ENCODE measurements at places on chromosomes 3 and 15.

DNA sequence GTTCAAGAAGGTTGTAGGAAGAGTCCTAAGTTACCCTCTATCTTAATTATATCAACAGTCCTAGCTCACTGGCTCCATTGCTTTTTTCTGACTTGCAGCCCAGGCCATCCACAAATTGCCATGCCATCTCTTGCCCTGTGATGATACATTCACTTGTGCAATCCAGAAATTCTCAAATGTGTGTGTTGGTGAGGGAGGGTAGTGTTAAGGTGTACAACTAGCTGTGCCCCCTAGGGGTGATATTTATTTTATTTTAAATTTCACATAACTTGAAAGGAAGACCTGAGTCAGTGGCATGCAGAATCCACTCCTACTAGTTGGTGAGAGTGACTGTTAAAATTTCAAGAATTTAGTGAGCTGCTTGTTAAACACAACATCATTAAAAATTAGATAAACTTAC lies 156.1 kb upstream of the ANKRD28 start:
- no peak for DNase-seq

DNA sequence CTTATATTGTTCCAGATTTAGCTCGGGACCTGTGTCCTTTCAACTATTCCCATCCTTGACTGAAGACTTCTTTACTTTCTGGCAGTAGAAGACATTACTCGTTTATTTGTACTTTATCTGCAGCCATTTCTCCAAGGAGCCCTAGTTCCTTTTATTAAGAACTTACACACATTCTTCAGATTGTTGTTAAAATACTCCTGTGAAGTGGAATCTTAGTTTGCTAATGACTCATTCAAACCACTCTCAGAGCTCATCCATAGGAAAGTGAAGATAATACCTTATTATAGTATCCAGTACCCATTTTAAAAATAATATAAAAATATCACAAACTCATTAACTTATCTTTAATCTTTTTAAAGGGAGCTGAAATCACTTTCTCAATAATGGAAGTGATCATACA lies 63.5 kb downstream of the C3orf70 start:
- no peak for DNase-seq

DNA sequence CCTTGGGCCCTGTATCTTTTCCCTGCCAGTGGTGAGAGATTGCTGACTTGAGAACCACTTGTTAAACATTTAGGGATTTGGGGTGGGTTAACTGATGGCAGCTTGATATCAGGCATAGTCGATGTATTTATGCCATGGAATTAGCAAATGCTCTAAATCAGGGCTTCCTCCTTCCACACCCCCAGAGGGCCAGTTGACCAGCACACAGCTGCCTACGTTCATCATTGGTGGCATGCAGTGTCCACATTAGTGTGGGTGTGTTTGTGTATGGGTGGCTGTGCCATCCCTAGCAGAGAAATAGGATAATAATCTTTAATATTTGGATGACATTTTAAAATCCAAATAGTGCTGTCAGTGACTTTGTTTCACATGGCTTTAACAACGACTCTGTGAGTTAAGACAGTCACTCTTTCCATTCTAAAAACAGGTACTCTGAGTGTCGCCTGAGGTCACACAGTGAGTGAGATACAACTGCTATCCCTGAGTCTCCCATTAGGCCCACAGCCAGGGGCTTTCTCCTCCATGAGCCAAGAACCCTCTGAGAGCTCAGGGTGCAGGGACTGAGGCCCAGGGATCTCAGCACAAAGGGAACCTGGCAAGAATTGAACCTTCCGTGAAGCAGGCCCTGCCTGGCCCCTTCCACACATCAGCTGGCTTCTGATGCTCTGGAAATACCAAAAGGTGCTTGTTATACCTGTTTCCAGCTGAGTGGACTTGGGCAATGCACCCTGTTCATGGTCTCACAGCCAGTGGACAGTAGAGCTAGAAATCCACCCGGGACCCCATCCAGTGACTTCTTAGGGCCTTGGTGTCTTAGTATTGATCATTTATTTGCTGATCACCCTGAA lies 4.3 kb upstream of the LTF start:
- no peak for DNase-seq

GRCh38 chr3:197268294-197268693 lies 30.1 kb downstream of the DLG1 start:
- DNase-seq = no peak

DNA sequence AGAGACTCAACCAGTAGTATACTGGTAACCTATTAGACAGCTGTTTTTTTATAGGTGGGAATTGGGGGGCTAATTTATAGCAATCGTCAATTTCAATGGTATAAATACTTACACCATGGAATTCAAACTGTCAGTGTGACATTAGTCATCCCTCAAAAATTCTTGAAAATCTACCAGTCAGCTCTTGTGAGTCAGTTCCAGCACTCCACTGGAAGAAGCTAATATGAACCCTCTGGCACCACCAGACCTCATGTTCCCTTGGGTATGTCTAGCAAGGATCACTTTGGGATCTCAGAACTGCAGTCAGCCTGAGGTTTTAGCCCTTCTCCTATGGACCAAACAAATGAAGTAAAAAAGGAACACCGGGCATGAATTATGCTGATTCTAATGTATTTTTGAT lies 11.8 kb upstream of the UACA start:
- no peak for DNase-seq

DNA sequence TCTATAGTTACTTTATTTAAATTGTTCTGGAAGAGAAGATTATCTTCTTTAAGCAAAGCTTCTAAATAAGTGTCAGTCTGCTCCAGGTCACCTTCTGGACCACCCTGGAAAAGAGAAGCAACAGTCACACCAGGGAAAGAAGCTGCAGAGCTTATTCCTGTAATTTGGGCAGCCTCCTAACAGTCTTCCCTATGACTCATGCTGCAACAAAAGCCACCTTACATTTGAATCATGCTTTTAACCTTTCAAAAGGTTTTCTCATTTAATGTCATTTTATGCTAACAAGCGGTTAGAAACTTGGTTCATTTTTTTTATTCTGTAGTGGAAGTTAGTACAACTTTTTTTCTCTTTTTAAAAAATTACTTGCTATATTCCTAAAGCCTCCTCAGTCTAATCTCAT lies 5.3 kb upstream of the GUCA1C start:
- DNase-seq = no peak

GRCh38 chr15:22933641-22934061 lies 46.5 kb downstream of the CYFIP1 start:
- no peak for DNase-seq

DNA sequence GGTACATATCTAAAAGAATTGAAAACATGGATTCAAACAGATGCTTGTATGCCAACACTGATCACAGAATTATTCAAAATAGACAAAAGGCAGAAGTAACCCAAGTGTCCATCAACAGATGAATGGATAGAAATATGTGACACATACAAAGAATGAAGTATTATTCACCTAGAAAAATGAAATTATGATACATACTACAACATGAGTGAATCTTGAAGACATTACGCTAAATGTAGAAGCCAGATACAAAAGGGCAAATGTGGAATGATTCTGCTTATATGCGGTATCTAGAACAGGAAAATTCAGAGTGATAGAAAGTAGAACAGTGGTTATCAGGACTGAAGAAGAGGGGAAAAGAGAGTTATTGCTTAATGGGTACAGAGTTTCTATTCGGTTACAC lies 26.2 kb upstream of the SLC12A8 start:
- DNase-seq = no peak

- DNase-seq = no peak
Measured at GRCh38 chr3:58560771-58561311, 16.4 kb downstream of the FAM107A start.

Measured in stimulated activated CD8-positive, alpha-beta memory T cell treated with anti-CD3 and anti-CD28 coated beads, Interleukin-7, amount 100 ng/mL, for 24 hours (primary cell).